ENCODE measurements at places on chromosomes 6 and 20. TPM values are rescaled to one million over a fixed set of nuclear protein-coding genes. Genes with fewer than 3 reads are reported as not detected.

- no peak for DNase-seq
These were observed 520.8 kb downstream of the KIF16B start for GRCh38 chr20:16052456-16052855.

MCHR2 gene
- polyA plus RNA-seq = 0.03 TPM

DNA sequence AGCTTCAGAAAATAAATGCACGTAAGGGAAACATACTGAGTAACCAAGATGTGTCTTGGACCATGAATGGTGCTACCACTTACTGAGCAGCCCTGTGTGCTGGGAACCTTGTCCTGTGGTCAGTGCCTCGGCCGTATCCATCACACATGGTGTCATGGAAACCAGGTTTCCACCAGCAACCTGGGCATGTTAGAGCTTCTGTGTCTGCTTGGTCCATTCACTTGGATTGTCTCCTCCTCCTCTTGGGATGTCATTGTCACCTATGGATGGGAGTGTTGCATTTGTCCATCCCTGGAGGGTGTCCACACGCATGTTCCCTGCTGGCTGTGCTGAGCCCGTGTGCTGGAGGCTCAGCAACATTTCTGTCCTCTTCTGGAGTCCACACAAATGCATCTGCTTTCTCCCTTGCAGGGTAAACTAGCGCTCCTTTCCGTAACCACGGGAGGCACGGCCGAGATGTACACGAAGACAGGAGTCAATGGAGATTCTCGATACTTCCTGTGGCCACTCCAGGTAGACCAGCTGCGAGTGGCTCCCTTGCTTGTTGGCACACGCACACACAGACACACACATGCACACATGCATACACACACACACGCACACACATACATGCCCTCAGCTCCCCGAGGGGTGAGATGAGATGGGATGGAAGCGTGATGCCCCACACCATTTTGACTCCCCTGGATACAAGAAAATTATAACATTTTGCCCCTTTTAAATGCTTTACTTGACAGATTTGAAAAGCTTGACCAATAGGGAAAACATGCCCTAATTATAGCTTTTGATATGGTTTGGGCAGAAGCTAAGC, 17.0 kb downstream of the NQO2 start:
- DNase-seq = no peak

TMC2 gene
- 0.23 TPM for polyA plus RNA-seq

All from right renal pelvis (tissue), 4 donors.